ENCODE measurements at places on chromosomes 1 and 21. TPM values are rescaled to one million over a fixed set of nuclear protein-coding genes. Genes with fewer than 3 reads are reported as not detected.

DNA sequence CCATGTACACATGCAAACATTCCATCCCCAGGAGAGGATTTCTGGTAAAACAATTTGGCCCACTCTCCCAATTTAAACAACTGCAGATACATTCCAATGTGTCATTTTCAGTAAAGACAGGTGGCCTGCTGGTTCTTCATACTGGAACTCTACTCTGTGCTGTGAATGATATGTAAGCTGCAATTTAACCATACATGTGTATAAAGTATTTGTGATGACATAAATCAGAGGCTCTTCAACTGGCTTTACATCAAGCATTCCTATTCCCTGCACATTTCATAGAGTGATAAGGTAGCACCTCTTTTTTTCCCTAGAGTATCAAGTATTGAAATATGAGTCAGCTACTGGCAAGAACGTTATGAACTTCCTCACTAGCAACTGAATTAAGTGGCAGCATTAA lies 649.5 kb upstream of the ADGRL2 start:
- DNase-seq, result no peak

GRCh38 chr1:183247931-183248330 lies 61.9 kb downstream of the LAMC2 start:
- DNase-seq, result no peak

- no peak for DNase-seq
Measured at GRCh38 chr1:89815611-89816010, 5.2 kb upstream of the LRRC8D start.

DNA sequence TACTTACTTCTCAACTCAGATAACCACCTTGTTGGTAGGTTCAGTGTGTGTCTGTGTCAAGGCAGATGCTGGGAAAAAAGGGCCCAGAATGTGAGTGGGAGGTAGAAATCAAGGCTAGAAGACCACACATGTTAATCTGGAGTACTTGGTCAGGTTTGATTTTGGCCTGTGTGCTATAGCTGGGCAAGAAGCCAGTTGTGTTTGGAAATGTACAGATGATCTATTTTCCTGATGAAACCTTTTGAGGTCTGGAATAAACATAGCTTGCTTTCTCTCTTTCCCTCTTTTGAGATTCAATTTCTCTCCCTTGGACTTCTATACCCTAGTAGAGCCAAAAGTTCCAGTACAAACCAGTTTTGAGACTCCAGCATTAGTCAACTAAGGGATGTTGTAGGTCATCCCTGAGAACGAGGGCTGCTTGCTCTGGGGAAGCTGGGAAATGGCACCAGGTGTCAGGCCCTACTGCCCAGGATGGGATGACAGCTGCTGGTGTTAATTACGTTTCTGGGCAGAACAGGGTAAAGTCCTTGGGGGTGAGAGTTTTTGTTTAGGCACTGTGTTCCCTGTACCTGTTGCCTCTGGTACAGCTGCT lies 15.8 kb downstream of the MAPKAPK2 start:
- no peak for DNase-seq

DAB1 gene
- total RNA-seq, result 0.77 TPM

Measured in left ventricle myocardium inferior (tissue), 1 donor.